Globus pallidus (tissue), 1 donor: ENCODE measurements at places on chromosomes 3 and 15.

DNA sequence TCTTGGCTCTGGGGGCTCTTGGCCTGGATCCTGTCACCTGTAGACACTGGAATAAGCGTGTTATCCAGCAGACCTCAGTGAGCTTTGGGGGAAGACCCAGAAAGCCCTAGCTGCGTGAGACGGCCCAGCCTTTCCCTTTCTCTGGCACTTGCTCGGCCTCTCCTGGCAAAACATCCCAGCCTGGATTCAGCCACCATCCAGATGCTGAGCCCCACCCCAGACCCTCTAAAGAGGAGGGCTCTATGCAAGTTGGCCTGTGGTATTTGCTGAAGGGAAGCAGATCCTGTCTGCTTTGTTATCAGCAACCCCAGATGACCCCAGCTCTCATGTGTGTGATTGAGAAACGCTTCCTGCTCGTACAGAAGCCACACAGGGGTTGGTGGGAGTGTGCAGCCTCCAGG, 267.2 kb downstream of the FAM43A start:
- DNase-seq = no peak

DNA sequence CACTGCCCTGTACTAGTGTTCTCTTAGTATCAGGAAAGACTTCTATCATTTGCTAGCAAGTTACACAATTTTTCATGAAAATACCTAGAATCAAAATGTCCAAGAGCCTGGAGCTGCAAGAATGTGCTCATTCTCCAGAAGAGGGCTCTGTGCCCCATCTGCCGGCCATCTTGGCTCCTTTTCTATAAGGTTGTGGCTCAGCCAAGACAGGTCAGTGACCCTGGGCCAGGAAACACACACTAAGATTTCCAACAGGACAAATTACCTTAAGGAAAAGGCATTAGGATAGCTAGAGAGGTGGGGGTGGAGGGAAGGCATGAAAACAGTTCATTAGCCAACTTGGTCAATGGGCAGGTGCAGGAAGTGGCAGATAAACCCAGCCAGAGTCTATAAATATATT, 20.7 kb downstream of the TIMP4 start:
- no peak for DNase-seq

GRCh38 chr15:87135109-87135508, 1055.4 kb downstream of the AGBL1 start:
- no peak for DNase-seq

DNA sequence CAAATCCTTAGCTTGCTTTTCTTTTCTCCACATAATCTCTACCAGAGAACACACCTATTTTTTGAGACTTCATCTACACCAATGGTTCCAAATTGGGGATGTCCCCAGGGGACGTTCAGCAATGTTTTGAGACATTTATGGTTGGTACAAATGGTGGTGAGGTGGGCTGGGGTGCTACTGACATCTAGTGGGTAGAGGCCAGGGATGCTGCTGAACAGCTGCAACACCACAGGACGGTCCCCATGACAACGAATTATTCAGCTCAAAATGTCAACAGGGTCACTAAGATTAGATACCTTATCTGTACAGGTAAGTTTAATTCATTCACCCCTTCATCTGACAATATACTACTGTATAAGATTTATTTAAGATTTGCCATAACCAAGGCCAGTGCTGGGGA, 14.4 kb downstream of the GK5 start:
- DNase-seq = no peak

DNA sequence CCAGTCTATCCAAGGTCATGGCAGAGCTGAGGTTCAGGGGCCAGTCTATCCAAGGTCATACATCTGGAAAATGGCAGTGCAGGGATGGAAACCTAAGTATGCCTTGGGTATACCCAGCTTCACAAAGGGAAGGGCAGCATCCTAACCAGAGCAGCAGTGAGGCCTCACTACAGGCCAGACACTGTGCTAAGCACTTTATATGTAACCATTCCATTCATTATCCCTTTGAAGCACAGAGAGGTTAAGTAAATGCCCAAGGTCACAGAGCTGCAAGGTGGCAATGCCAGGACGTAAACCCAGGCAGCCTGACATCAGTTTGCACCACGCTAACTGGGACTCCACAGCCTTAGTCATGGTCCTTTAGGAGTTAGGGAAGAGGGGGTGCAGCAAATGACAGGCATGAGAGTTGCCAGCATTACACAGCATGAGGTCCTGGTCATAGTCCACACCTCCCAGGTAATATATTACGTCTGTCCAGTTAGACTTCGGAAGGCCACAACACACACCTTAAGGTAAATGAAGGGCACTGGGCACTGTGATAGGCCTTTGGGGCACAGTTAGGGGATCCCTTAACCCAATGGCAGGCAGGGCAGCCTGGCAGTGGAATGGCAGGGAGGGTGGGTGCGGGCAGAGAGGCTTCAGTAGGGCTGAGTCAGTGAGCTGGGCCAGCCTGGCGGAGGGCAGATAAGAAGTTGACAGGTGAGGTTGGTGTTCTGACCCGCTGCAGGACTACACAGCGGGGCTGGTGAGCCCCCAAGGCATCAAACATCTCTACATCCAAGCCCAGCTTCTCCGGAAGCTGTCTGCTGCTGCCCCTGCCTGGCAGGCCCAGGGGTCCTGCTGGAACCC, 21.1 kb upstream of the CORO2B start:
- no peak for DNase-seq

DNA sequence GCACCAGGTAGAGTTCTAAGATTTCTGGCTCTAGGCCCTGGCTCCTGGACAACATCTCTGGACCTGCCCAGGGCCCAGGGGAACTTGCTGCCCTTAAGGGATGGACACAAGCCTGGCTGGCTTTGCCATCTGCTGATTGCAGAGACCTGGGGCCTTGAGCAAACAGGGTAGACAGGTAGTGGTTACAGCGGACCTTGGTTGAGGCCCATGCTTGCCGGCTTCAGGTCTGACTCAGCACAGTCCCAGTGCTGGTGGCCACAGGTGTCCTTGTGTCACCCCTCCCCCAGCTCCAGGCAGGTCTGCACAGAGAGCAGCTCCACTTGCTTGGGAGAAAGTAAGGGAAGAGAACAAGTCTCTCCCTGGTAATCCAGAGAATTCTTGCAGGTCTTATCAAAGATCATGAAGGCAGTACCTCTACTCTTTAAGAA, 15.9 kb upstream of the ACTL6A start:
- no peak for DNase-seq

DNA sequence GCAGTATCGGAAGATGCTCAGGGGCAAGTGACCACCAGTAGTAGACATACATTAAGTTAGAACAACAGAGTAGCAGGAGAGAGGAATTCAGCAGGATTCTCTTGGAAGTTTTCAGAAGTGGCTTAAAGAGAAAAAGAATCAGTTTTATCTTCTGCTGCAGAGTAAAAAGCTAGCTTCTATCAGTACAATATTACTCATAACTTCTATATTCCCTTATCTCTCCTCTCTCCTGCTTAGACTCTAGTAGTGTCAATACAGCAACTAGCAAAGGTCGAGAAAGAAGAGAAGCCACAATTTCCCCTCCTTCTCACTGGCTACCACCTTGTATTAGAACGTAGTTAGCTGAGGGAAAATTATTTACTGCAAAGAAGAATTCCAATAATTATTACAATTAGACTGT, 539.7 kb downstream of the DIPK2A start:
- no peak for DNase-seq

DNA sequence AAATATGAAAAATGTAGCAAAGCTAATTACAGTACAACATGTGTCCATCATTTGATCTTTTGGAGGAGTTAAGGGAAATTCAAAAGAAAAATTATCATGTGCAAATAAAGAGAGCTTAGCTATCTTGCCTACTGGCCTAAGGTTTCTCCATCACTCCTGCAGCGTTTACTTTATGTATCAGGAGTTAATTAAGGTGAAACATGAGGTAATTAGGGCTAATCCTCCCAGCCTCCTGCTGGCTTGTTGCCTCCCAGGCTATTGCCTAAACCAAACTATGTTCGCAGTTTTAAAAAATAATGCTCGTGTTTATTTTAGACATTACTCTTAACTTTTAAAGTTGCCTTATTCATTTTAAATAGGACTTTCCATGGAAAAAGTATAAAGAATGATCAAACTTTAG, 367.5 kb downstream of the ROBO2 start:
- no peak for DNase-seq

DNA sequence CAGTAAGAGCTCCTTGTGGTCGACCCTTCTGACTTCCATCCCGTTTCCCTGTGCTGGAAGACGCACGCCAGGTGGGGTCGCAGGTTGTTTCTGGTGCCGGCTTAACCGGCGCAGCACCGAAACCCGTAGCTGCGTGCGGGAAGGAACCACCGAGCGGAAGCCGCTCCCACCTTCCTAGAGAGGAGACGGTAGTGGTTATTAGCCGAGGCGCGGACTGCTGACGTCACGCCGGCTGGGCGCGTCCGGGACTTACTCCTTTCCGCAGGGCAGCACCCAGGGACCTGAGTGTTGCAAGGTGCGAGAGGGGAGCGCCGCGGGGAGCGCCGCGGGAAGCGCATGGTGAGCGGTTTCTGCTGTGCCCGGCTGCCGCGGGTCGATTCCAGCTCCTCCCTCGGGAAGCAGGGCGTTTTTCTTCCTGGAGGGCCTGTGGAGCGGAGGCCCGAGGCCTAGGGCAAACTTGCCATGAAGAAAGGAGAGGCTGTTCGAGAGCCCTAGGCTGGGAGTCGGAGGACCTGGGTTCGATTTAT, at the start of gene ZNF501:
TSS of gene ZNF501 (plus strand) at position 252 of the 527 bp plus-strand sequence. CDS start 4,787 bp downstream, outside the sequence.
- peak; percentile 81 for DNase-seq

DNA sequence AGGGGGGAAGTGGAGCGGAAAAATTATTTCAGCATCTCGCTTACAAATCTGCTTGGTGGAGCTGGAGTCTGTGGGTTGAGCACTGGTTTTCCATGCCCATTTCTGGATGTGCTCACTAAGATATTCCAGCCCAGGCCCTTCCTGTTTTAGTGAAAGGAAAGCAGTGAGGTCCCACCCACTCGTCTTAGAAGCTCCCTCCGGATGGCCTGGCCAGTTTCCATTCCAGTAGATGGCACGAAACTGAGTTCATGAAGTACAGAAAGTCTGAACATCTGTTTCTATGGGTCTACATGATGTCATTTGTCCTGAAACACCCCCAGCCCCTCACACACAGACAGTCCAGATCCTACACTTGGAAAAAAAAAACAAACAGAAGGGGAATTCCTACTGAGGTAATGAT, 31.9 kb upstream of the THSD4 start:
- no peak for DNase-seq

- no peak for DNase-seq
Measured at GRCh38 chr15:29939404-29939803, 117.1 kb upstream of the TJP1 start.

DNA sequence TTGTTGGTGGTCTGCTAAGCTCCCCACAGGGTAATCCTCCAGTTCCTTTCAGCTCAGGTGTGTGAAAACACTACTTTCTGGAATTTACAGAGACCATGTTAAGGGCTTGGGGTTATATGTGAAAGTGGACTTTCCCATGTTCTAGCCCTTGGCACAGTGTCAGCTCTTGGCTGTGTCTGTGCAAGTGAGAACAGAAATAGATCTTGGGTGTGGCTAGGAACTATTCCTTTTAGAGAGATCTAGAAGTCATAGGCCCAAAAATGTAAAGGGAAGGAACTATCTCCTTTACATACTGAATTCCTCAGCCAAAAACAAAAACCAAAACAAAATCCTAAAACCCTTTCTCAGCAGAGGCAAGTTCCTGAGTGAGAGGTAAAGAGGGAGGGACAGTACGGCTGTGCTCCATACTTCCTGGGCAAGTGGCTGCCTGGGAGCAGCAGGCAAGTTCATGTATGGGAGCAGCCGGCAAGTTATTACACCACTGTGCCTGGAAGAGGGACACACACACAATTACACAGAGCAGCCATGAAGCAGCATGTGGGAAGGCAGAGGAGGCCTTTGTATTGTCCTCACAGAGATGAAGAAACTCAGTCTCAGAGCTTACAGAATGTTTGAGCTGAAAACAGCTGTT, 19.9 kb upstream of the C3orf62 start:
- no peak for DNase-seq

- no peak for DNase-seq
Measured at GRCh38 chr15:58142827-58143461, 4.8 kb downstream of the AQP9 start.

GRCh38 chr3:195213639-195214315, 57.2 kb downstream of the XXYLT1 start:
- no peak for DNase-seq

DNA sequence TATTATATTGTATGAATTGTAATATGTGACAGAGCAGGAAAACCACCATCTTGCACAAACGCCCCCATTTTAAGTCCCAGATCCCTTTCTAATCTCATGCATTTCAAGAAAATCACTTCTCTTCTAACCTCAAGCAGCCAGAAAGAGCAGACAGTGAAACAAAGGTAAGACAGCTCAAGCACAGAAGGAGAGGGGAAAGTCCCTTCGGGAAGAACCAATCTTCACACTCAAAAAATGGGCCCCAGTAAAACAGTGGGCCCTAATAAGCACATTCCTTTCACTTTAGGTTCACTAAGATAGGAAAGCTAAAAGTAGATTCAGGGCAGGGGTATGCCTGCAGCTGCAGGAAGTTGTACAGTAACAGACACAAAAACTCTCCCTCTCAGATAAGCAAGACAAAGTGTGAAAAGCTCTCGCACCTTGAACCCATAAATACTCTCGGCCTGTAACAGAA, 1268.7 kb downstream of the SI start:
- DNase-seq = no peak
